ENCODE measurements at places on chromosomes 7 and 10.

GRCh38 chr7:11236680-11237079 lies 263.0 kb downstream of the PHF14 start:
- no peak for DNase-seq

DNA sequence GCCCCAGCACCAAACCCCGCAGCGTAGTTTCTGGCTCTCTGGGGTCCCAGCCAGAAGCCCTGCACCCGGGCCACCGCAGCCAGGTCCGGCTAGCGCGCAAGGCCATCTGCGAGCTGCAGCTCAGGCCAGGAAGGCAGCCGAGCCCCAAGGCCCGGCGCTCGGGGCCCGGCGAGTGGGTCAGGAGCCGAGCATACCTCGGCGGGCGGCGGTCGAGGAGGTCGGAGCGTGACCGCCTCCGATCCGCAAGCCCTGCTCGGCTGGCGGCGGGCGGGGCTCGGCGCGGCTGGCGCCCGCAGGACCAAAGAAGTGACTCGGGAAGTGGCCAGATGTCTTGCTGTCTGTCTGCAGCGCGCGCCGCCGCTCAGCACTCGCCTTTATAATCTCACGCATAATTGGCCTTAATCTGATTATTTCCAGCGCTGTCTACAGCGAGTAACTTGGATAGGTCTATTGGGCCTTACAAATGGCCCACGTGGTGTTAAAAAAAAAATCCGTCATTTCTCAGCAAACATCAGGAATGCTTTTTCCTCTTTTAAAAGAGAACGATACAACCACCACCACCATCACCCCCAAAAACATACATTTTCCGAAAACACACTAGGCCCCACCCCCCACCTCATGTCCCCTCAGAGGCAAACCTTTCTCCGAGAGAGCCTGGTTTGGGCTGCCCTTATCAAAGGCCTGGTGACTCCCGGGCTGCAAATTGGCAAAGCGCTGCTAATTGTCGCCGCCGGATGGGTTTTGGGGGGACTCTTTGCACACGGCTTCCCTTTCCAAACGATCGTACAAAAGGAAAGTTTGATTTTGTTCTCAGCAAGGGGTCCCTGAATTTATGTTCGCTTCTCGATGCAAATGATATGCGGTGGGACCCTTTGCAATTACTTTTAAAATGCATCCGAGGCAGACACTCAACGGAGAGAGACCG lies at the start of gene DRGX:
DRGX (minus strand) TSS at position 349 of the 925 bp plus-strand sequence. CDS start 649 bp downstream, outside the sequence.
- no peak for DNase-seq

GRCh38 chr7:54697659-54698186 lies 61.3 kb downstream of the SEC61G start:
- no peak for DNase-seq

DNA sequence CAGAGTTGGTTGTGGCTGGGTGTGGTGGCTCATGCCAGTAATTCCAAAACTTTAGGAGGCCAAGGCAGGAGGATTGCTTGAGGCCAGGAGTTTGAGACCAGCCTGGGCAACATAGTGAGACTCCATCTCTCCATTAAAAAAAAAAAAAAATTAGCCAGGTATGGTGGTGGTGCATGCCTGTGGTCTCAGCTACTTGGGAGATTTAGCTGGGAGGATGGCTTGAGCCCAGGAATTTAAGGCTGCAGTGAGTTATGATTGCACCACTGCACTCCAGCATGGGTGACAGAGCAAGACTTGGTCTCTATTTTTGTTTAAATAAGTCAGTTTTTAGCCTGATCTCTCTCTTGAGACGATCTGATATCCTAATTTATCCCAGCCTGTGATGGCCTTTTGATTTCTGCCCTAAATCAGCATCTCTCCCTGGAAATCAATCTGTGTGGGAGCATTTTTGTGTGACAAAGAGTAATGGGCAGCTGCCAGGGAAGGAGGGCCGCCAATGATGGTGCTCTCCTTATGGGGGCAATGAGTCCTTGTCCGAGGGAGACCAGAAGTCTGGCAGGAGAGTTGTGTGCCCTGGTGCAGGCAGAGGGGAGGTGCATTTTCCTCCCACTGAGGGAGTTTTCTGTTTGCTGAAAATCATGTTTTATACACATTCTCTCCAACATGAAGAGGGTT lies 111.0 kb downstream of the NRP1 start:
- DNase-seq, result no peak

GRCh38 chr7:116075351-116076145 lies 45.0 kb upstream of the TFEC start:
- no peak for DNase-seq

- DNase-seq, result no peak
Observed at GRCh38 chr7:65749518-65749917, 123.4 kb upstream of the VKORC1L1 start.

- no peak for DNase-seq
Observed at GRCh38 chr10:92972886-92973285, 87.7 kb upstream of the CYP26C1 start.

DNA sequence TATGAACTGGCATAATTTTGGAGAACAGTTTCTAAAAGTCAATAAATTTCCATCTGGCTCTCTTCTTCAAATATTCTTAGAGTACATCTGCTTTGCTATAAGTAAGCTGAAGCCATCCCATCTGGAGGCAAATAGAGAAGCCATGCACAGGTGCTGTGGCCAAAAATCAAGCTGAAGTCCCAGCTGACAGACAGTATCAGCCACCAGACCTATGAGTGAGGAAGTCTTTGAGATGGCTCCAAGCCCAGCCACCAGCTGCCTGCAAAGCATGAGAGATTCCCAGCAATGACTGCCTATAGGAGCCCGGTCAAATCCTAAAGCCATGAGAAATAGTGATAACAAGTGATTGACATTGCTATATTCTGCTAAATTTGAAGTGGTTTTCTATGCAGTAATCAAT lies 21.7 kb upstream of the PRSS58 start:
- no peak for DNase-seq

DNA sequence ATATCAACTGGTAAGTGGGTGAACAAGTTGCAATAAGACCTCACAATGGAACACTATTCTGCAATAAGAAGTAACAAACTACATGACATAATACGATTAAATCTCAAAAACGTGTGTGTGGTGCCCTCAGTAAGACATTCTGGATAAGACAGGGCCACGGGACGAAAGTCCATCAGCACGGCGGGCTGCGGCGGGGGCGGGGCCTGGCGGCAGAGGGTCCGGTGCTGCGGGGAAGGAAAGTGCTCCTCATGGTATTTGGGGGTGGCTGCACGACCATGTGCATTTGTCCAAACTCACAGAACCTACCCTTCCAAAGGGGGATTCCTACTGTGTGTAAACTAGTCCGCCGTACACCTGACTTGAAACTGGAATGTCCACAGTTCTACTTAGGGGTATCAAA lies 341.8 kb downstream of the TCERG1L start:
- DNase-seq, result no peak

DNA sequence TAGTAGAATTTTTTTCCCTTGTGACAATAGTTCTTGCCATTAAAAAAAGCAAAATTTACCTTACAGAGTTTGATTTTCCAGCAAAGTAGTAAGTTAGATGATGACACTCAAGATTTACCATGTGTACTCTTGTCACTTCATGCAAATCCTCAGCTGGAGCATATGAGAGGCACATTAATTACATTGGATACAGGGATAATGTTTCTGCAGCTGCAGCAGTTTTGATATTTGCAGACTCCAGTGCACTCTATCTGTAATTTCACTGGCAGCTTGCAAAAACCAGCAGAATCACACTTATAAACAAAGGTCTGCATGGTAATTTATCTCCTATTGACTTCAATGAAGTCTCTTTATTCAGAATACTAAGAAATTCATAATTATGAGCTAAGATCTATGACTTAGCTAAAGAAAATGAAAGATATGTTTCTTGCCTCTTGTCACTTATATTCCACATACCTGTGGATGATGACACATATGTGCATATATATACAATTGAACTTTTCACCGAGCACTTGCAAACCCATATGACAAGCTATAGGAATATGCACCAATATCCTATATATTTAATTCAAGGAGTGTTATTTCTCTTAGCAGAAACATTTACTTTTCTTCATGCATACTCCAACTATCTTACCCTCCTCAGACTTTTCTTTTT lies 530.6 kb downstream of the PHTF2 start:
- no peak for DNase-seq

DNA sequence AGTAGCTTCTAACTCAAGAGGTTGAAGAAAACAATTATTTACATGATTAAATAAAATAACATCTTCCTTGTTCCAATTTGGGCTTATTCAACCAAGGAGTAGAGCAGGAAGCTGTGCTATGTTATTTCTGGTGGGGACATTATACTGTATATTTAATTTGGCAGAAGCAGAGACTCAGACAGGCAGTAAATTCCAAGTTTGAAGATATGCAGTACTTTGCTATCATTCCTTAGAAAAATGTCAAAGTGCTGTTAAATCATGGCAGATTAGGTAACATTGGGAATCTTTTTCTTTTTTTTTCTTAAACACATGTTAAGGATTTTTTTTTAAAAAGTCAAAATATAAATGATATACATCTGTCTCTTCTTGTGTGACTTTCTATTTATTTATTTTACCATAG lies 190.1 kb downstream of the SUGCT start:
- no peak for DNase-seq

DNA sequence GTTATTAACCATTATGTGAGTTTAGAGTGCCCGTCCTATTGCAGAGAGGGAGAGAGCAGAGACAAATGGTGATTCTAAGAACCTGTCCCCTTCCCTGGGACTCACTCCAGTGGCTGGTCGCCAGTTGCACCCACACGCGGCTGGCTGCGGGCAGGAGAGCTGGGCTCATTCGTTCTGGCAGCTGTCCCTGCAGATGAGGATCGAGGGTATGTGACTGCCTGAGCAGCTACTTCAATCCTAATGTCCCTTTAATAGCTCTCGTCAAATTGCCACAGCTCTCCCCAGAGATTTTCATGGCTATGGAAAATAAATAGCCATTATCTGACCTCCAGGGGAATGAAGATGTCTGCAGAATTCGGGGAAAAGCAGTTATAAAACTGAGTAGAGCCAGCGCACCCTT lies 41.6 kb downstream of the RBM28 start:
- no peak for DNase-seq

DNA sequence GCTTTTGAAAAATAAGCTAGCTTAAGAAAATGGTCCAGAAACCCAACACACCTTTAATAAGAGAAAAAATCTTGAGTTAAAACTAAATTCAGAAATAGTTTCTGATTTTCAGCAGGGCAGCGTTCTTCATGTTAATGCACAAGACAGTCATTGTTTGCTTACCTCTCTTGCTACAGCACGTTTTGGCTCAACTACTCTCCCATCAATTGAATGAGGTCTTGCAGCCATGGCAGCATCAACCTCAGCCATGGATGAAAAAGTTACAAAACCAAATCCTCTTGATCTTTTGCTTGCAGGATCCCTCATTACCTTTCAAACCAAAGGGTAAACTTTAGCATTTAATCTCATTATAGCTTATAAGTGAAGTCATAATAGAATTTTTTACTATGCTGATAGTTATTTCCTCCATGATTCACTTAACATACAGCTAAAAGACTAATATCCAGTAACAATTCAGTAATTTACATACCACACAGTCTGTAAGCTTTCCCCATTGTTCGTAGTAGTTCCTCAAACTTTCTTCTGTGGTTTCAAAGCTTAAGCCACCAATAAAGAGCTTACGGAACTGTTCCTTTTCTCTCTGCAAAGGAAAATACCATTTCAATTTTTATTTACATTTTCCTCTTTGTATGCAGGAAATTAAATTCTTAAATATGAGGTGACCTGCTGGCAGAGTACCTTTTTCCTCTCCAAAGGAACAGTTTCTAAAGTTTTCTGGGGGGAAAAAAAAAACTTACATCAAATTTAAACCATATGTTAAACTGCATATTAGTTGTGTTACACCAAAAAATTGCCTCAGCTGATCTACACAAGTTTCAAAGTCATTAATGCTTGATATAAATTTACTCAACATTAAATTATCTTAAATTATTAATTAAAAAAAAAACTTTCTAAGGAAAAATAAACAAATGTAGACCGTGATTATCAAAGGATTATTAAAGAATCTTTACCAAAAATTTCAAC lies 3.1 kb downstream of the HNRNPA2B1 start:
- no peak for DNase-seq
